Transverse colon (tissue), 4 donors: ENCODE measurements at places on chromosomes 2 and 18.
A peak's percentile ranks its signal among the peaks of the same experiment; 100 is the strongest.

DNA sequence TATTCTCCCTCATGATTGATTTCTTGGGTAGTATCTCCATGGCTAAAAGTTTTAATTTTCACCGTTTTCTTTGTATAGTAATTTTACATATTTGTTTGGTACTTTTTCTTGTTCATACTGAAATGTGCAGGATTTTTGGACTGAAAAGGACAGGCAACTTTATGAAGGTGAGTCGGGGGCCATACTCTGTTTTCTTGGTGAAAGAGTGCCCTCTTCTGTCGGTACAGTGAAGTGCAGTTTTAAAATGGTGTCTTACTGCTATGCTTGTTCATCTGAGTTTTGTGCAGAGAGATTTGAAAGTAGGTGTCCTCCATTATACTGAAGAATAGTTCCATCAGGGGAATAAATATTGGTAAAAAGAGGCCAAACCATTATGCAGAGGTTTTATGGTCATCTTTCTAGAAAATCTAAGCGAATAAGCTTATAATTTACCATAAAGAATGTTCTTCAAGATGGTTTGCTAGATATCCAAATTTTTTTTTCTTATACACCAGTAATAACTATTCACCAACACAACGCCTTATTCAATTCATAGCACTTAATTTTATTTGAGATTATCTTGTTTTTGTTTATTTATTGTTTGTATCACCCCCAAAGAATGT is 8.7 kb upstream of the SERPINB13 start:
- no peak overlapping the region for H3K4me3 ChIP-seq
- H3K36me3 ChIP-seq: no peaks in the 10 kb centered on the region
- H3K27ac ChIP-seq: no peak overlapping the region
- no peak for DNase-seq

DNA sequence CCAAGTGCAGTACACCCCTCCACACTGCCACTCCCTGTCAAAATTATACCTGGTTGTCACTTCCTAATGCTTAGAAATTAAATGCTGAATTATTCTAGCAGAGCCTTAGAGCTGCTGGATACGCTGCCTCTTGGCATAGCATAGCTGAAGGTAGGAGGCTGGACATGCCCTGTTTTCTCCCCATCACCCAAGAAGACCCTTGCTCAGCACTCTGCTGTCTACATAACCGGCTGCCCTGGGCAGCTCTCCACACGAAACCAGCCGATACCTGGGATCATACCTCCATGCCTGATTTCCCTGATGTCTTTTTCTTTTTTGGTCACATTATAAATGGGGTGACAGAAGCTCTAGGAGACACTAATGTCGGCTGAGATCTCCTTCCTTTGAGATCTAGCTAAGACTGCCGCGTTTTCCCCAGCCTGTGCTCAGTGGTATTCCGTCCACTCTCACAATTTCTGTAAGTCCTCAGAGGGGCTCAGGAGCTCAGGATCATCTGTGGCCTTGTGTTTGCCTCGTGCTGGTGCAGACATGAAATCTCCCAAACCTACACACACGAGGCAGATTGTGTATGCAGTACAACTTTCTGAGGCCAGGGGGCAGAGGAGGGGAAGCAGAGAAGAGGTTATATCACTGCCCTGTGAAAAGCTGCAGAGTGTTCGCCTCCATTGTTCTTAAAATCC is 13.5 kb upstream of the ZAP70 start:
- peak; percentile 61 for DNase-seq
- H3K4me3 ChIP-seq: no peak overlapping the region
- H3K27me3 ChIP-seq: no peaks in the 10 kb centered on the region
- H3K36me3 ChIP-seq: no peaks in the 10 kb centered on the region
- H3K4me1 ChIP-seq: no peaks in the 10 kb centered on the region

DNA sequence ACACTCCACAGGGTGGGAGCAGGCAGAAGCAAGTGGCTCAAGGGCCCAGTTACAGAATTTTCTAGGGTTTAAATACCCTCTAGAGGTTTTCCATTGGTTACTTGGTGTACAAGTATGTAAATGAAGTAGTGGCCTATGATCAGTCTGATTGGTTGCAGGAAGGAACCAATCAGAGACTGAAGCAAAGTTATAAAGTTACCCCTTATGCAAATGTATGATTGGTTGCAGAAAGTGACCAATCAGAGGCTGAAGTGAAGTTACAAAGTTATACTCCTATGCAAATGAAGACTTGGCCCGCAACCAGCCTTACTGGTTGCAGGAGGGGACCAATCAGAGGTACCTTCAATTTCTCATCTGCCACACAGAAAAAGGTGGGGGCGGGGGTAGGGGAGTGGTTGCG is 154.6 kb downstream of the INO80D start:
- H3K27ac ChIP-seq: no peak overlapping the region
- no peak for DNase-seq
- H3K4me1 ChIP-seq: peaks cover 3% of the 10 kb centered on the region
- no peaks in the 10 kb centered on the region for H3K36me3 ChIP-seq
- no peak overlapping the region for H3K4me3 ChIP-seq

GRCh38 chr2:8089596-8089995 is 592.3 kb upstream of the ID2 start:
- no peak overlapping the region for H3K4me3 ChIP-seq
- H3K36me3 ChIP-seq: no peaks in the 10 kb centered on the region
- H3K4me1 ChIP-seq: no peaks in the 10 kb centered on the region
- no peak for DNase-seq
- no peaks in the 10 kb centered on the region for H3K27me3 ChIP-seq
- H3K27ac ChIP-seq: no peak overlapping the region
